ENCODE measurements at places on chromosomes 5 and 9. TPM values are rescaled to one million over a fixed set of nuclear protein-coding genes. Genes with fewer than 3 reads are reported as not detected.

DNA sequence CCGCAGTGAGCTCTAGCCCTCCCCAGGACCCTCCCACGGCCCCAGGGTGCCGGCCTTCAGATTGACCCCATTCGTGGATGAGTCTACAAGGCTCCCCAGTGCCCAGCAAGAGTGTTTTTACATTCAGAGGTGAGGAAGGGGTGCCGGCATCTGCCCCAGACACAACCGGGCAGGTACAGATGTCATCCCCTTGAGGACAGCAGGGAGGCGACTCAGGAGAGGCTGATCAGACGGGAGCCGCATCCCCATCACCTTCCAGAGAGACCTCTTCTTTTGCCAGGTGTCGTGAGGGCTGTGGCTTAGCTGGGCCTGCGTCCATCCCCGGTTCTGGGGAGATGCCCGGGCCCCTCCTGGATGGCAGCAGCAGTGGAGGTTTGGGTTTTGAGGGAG lies 4.3 kb upstream of the LRRC14B start:
- DNase-seq: no peak

Gene CAMLG
- 19.5 TPM for total RNA-seq

Gene B4GALT1
- total RNA-seq: 14.8 TPM

Gene ADRB2
- total RNA-seq: 42.1 TPM

Gene ZNF367
- 14.0 TPM for total RNA-seq

All from PC-3 (cell line).